IMR-90 (cell line): ENCODE measurements at places on chromosomes 3 and 15. TPM values are rescaled to one million over a fixed set of nuclear protein-coding genes. Genes with fewer than 3 reads are reported as not detected.
A peak's percentile ranks its signal among the peaks of the same experiment; 100 is the strongest.

- no peak for DNase-seq
Observed at GRCh38 chr3:30811151-30811795, 83.2 kb downstream of the GADL1 start.

- DNase-seq: no peak
Observed at GRCh38 chr3:83093222-83093572, 1331.8 kb upstream of the GBE1 start.

- DNase-seq: no peak
Observed at GRCh38 chr3:62926494-62926893, 51.3 kb upstream of the CADPS start.

- no peak for DNase-seq
Observed at GRCh38 chr3:4251412-4251811, 51.8 kb upstream of the SETMAR start.

DNA sequence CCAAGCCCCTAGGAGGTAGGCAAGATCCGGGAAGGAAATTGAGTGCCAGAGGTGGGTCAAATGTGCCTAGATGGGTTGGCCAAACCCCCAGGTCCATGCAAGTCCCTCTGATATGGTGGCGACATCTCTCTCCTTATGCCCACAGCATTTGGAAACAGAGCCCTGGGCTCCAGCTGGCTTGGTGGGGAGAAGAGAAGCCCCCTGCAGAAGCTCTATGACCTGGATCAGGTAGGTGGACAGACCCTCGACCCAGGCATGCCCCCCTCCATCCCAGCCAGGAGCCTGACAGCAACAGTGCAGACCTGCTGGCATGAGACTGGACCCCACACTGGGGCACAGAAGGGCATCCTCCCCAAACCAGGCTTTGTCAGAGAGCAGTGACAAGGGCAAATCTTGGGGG lies 12.2 kb downstream of the CHST13 start:
- DNase-seq: no peak

DNA sequence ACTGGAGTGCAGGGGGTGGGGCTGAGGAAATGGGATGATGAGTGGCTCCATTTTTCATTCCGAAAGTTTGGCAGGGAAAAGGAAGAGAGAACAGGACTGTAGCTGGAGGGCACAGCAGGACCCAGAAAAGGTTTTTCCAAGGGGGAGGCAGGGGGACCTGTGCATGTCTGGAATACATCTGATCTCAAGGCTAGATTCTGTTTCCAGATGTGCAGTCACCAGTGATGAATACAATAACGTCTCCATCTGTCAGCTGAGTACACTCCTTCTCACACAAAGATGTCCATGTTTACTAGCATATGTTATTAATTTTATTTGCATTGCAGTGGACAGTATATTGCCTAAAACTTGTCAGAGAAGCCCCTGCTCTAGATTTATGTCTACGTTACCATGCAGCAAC lies 39.9 kb upstream of the PRTG start:
- DNase-seq: no peak

DNA sequence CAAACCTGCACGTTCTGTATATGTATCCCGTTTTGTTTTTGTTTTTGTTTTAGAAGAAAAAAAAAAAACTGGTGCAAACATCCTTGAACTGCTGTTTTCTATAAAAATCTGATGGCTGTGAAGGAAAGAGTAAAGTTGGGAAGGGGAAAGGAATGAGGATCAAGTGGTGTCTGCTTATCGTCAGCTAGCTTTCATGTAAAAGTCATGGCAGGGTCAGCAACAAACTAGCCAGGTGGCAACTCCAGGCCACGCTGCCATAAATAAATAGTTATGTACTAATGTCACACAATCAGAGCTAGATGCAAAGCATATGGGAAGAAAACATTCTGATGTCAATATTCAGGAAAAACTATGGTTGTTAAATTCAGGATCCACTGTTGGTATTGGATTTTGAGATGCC lies 2.3 kb upstream of the CDIN1 start:
- DNase-seq: no peak

- no peak for DNase-seq
Observed at GRCh38 chr3:197375001-197375441, 76.6 kb upstream of the DLG1 start.

- no peak for DNase-seq
Observed at GRCh38 chr3:50355829-50356552, 3.3 kb downstream of the TMEM115 start.

Gene GXYLT2
- 11.1 and 11.4 TPM in 2 replicates for total RNA-seq

Gene DNAJB8
- total RNA-seq: not detected in 2 replicates

- DNase-seq: peak; percentile 72
Observed at GRCh38 chr3:123028233-123028828, 768 bp upstream of the SEMA5B start.

DNA sequence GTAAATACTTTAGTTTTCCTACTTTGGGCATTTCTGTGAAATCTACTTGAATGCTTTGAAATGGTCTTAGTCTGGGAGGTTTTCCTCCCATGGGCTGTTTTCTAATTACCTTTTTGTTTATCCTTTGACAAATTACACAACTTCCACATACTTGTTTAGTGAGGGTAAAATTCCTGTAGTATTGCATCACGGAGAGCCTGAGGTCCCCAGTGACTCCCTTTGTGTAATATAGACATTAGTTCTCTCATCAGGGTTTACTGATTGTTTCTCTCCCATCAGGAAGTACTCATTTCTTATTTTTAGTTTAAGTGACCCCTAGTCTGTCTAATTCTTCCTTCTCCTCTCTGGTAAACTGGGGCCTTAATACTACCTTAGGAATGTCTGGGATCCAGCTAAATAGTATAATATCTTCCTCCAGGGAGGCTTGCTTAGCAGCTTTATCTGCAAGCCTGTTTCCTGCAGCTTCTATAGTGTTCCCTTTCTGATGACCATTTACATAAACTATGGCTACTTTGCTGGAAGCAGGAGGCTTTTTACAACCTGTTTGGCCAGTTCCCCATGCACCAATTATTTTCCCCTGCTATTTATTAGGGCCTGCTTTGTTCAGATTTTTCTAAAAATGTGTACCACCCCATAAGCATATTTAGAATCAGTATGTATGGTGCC lies 87.2 kb upstream of the XCR1 start:
- DNase-seq: peak; percentile 76

DNA sequence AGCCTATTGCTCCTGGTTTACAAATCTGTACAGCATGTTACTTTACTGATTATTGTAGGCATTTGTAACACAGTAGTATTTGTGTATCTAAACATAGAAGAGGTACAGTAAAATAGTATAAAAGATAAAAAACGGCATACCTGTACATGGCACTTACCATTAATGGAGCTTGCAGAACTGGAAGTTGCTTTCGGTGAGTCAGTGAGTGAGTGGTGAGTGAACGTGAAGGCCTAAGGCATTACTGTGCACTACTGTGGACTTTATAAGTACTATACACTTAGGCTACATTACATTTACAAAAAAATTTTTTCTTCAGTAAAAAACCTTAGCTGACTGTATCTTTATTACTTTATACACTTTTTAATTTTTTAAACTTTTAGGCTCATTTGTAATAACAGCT lies 90.9 kb downstream of the RAP2B start:
- peak; percentile 74 for DNase-seq
